ENCODE measurements at places on chromosomes 1 and 21.

- ATAC-seq: peak; percentile 69
These were observed 135.5 kb downstream of the TGFB2 start for GRCh38 chr1:218480588-218481099.

- ATAC-seq: peak; percentile 46
These were observed 45.9 kb upstream of the CSF3R start for GRCh38 chr1:36528361-36529349.

DNA sequence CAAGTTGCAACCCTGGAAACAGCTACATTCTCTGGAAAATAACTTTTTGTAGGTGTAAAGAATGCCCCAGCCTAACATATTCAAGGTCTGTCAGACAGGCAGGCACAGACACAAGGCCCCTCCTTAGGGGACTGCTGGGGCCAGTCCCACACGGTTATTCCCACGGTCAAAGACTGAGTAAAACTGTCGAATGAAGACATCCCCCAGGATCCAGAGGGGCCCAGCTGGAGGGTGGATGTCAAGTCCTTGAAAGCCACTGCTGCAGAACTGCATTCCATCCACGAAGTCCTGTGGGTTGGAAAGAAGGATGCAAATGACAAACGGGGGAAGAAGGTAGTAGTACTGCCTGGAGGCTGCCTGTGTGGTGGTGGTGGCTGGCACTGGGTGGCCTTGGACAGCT is 6.9 kb upstream of the RAB7B start:
- no peak for ATAC-seq

DNA sequence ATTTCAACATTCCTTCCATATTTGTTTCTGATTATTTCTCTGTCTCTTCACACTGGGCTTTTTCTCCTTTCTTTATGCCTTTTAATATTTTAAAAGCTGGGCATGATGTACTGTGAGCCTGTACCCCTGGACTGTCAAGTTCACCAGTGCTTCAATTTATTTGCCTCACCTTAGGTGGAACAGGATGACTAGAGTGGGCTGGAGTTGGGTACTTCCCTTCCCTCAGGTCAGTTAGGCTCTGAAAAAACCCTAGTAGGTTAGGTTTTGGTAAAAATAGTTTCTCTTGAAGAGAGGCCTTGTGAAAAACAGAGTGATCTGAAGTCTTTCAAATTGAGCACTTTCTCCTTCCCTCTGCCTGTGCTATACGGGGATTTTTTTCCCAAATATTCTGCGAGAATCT is 163.0 kb upstream of the LYPLAL1 start:
- ATAC-seq: no peak

- no peak for ATAC-seq
These were observed 79.9 kb downstream of the PTPN14 start for GRCh38 chr1:214471458-214471857.

DNA sequence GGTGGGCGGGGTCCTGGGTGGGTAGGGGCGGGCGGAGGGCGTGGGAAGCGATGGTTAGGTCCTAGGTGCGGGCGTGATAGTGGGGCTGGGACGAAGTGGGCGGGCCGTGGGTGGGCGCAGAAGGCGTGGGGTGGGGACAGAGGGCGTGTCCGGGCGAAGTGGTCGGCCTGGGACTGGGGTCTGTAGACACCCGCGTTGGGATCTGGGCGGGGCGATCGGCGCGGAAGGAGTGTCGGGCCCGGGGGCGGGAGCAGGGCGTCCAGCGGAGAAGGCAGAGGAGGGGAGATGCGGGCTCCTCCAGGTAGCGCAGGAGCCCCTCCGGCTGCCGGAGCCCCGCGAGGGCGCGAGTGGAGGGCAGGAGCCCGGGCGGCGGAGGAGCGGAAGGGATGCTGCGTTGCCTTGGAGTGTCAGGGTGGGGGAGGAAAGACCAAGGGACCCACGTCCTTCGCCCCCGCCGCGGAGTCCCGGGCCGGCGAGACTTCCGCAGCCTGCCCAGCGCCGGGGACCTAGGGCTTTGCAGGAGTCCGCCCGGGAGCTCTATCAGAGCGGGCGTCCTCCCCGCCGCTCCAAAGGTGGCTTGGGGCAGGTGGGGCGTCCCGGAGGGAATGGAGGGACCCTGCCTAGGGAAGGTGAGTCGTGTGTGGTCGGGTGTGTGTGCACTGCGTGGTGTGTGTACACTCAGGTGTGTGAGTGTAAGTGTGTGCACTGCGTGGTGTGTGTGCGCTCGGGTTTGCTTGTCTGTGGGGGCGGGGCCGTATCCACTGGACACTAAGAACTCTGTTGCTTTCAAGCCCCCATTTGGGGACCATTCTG is 27.0 kb upstream of the PRSS38 start:
- ATAC-seq: peak; percentile 55

GRCh38 chr1:165075725-165076370 is 280.7 kb downstream of the LMX1A start:
- no peak for ATAC-seq
